ENCODE measurements at places on chromosomes 2 and 18. TPM values are rescaled to one million over a fixed set of nuclear protein-coding genes. Genes with fewer than 3 reads are reported as not detected.

The LYPD6B gene
- total RNA-seq, result not detected

The KLHL41 gene
- total RNA-seq, result 77.8 TPM

The CROCC2 gene
- total RNA-seq, result not detected

The BMP10 gene
- total RNA-seq, result 2.9 TPM

The TTR gene
- not detected for total RNA-seq

The IL36G gene
- not detected for total RNA-seq

The OR6B2 gene
- total RNA-seq, result not detected

The SKOR2 gene
- not detected for total RNA-seq

GRCh38 chr2:99615247-99615771, 125.5 kb upstream of the REV1 start:
- DNase-seq, result no peak

DNA sequence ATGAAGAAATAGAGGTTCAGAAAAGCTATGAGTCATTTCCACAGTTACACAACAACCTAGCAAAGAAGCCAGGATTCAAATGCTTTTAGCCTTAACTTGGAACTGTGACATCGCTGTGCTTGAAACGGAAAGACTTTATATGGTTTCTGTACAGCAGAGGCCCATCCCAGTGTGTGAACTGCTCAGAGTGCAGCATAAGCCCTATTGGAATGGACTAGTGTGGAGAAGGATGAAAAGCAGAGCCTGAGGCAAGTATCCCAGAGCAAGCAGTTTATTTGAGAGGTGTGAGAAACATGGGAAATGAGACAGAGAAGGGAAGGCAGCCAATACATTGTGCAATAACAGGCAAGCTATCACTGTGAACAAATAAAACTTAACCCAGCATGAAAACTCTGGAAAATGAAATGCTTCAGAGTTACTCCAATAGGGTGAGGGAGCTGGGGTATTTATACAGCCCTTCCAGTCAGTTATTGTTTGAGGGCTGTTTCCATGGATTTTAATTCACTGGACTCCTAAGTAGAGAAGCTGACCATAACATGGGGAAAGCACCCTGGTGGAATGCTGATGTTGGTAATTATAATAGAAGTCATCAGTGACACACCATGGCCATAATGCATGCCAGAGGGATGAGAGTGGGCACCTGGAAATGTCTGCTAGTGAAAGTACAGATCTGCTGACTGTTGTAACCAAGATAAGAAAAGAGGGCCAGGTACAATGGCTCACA, 254.0 kb upstream of the POU3F3 start:
- DNase-seq, result no peak

DNA sequence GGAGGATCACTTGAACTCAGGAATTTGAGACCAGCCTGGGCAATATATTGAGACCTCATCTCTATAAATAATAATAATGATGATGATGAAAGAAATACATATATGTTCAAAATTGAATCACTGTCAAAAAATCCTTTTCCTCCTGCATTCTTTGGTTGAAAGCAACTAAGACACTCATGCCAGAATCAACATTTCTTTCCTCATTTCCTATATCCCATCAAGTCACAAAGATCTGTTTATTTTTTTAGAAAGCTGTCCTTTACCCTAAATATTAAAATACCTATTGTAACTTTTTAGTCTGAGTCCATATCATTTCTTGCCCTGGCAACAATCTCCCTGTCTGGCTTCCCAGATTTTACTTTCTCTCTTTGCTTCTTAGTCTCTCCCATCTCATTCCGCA, 31.8 kb upstream of the PPP4R3B start:
- no peak for DNase-seq

- DNase-seq, result no peak
Observed at GRCh38 chr2:173537694-173538093, 183.0 kb downstream of the CDCA7 start.

GRCh38 chr2:117980783-117981676, 32.8 kb downstream of the CCDC93 start:
- DNase-seq, result no peak

DNA sequence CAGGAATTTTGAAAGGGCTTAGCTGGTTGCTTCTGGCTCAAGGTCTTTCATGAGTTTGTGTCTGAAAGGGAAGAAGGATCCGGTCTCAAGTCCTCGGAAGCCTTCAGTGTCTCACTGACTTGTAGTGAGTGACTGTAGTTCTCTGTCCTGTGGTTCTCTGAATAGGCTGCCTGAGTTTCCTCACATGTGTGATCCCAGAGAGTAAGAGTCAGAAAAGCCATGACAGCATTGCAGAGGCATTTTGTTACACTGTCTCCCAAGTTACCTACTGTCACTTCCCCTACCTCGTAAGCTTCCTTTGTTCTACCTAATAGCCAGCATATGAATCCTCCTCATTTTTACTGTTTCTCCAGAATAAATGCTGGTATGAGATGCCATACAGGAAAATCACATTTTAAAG, 709.1 kb upstream of the CHAC2 start:
- DNase-seq, result no peak

DNA sequence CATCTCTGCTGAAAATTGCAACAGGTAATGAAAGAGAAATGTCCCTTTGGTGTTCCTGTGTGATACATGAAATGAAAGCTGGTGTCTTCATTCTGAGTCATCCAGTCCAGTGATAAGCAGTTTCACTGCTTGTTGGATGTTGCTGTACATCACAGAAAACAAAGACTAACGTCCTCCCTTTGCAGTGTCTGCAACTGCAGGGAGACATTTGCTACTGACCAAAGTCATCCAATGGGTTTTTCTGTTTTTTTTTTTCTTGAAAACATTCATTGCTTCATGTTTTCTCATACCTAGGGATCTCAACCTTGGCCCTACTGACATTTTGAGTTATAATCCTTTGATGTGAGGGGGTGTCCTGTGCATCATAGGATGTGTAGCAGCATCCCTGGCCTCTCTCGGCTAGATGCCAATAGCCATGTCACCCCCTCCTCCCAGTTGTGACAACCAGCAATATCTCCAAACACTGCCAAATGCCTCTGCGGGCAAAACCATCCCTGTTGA, 63.6 kb upstream of the FZD5 start:
- DNase-seq, result no peak

GRCh38 chr18:21550510-21550970, 50.0 kb downstream of the ESCO1 start:
- no peak for DNase-seq

DNA sequence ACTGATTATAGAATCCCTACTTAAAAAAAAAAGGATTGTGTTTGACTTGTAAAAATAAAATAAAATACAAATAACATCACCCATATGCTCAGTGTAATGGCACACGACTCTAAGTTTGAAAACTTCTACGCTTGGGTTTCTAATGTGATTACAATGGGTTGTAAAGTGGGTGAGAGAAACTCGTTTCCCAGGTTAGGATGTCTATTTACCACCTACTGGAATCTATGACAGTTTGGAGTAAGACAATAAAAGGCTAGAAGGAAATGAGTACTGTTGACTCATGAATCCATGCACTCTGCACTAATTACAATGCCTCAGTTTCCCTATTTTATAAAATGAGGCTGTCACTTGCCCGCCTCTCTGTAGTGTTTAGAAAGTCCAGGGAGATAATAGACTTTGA, 204.2 kb upstream of the FBXO11 start:
- no peak for DNase-seq

Measured in heart left ventricle (tissue), 16 donors.